ENCODE measurements at places on chromosomes 3 and 15.

DNA sequence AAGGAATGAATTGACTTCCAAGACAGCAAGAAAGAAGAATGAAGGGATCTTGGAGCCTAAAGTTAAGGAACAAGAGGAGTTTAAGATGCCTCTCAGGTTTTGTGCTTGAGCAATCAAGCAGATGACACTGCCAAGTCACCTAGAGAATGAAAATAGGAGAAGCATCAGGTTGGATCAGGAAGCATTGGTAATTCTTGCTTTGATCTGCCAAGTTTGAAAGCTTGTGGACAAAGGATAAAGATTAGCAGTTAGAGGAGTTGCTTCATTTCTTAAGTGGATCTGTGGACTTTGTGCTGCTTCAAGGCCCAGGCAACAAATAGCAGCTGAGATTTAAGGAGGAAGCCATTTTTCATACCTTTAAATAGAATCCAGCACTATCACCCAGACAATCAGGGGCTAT, 35.6 kb downstream of the FRMD5 start:
- no peak for DNase-seq

- no peak for DNase-seq
Measured at GRCh38 chr3:161372321-161373260, 1.3 kb upstream of the SPTSSB start.

GRCh38 chr15:67521783-67522568, 1.0 kb downstream of the C15orf61 start:
- no peak for DNase-seq

DNA sequence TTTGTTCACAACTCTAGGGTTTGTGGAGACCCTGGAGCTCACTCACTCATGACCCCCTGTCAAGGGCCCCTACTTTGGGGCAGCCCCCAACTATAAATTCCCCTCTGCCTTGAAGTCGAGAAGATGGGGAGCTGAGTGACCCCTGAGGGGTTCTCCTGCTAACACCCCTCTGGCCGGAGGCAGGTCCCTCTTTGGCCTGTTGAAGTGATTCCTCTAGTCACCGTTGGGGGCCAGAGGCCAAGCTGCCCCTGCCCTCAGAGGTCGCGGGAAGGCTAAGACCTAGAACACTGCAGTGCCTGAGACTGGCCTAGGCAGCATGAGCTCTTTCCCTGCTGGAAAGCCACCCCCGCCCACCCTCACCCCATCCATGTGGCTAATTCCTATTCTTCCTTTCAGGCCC, 15.4 kb upstream of the SKOR1 start:
- no peak for DNase-seq

DNA sequence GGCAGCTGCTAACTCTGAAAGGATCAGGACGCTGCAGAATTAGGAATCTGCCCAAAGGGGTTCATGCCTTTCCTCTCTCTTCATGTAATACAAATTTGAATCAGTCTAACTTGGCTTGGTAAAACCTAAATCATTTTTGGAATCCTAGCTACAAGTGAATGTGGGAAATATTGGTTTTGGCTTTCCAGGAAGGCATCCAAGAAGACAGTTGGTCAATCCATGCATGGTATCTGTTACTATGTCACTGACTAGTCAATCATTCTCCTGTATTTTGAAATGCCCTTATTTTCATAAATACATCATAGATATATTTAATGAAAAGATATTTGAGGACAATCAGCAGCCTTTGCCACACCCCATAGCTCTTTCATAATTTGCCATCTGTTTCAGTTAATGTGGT, 7.5 kb upstream of the PLS1 start:
- DNase-seq = no peak

All from coronary artery (tissue), 2 donors.